ENCODE measurements at places on chromosomes 11 and 22. TPM values are rescaled to one million over a fixed set of nuclear protein-coding genes. Genes with fewer than 3 reads are reported as not detected.

The OVOL1 gene
- total RNA-seq = not detected

The TTC36 gene
- total RNA-seq = 0.86 TPM

DNA sequence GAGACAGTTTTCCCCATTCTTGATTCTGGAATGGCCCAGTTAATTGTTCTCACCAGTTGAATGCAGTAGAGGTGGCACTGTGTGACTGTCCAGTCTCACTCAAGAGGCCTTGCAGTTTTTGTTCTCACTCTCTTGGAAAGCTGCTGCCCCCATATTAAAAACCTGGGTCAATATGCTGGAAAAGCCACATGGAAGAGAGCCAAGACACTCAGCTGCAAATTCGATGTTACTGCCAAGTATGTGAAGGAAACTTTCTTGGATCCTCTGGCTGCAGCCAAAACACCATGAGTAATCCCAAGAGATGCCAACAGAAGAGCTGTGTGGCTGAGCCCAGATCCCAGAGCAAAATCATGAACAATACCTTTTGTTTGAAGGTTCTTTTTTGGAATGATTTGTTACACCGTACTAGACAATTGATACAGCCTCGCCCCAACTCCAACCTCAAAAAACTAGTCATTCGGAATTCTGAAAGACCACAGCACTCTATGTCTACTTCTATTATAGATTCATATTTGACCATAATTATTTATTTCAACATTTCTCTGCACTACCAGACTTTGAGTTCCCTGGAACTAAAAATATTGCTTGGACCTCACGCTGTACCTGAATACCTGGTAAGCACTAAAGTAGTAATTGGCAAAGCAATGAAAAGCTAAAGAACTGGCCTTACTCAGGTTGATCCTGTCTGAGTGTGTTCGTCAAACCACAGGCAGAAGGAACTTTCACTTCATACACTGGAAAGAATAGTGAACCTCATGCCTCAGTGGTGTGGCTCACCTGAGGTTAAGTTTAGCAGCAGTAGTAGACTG, 378.8 kb downstream of the ETS1 start:
- H3K4me3 ChIP-seq = peak overlapping the region; percentile 0
- peak overlapping the region; percentile 88 for H3K27ac ChIP-seq
- no peak for DNase-seq
- no peaks in the 10 kb centered on the region for H3K36me3 ChIP-seq
- H3K27me3 ChIP-seq = no peaks in the 10 kb centered on the region

DNA sequence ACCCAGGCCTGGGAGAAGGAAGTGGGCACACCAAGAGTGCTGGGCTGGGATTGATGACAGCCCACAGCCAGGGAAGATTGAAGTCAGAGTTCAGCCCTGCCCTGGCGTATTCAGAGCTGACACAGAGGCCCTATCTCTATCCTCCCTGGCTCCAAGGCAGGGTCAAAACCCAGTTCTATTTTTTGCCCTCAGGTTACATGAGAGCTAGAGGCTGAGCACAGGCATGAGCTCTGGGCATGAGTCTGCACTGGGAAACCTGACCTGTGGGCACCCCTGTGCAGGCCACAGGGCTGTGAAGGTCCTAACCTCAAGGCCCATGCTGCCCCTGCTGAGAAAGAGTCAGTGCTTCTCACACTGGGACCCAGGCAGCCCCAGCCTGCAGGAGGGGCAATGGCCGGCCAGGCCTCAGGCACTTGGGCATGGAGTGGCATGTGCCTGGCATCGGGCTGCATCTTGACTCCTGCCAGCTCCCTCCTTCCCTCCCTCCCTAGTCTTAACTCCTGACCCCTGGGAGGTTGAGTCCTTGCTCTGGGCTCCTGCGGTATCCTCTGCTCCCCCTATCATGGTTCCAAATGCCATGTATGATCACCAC, 5.4 kb downstream of the SLC35E4 start:
- H3K36me3 ChIP-seq = peaks cover 3% of the 10 kb centered on the region
- no peak for DNase-seq
- H3K4me3 ChIP-seq = no peak overlapping the region
- no peak overlapping the region for H3K27ac ChIP-seq

The MYBPC3 gene
- not detected for total RNA-seq

DNA sequence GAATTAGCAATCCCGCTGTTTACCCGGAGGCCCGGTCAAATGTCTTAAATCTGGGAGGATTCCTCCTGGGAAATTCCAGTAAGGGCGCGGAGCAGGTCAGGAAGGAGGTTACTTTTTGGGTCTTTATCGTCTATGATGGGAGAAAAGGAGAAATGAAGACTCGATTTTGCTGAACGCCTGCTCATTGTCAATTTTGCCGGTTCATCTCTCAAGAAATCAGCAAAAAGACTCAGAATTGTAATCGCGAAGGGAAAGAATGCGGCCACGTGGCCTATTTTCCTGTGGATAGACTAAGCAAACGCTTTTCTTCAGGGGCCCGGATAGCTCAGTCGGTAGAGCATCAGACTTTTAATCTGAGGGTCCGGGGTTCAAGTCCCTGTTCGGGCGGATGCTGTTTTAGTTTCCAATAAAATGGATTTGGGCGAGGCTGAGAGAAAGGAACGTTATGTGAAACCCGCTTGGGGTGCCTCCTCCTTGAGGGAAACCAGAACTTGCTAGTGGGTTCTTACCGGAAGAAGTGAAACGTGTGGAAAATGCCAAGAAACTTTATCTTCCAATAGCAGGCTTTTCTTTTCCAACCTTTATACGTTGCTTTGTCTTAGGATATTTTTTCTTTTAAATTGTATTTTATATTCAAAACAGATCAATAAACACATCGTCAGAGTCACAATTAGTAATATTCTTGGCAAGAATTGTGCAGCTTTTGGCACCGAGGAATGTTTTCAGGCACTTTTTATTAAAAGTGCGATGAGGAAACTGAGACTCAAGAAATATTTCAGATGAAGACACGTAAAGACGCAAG, 45.0 kb downstream of the OR4D9 start:
- peaks cover 30% of the 10 kb centered on the region for H3K4me1 ChIP-seq
- no peaks in the 10 kb centered on the region for H3K27me3 ChIP-seq
- H3K27ac ChIP-seq = peak overlapping the region; percentile 96
- H3K4me3 ChIP-seq = peak overlapping the region; percentile 87
- peak; percentile 88 for DNase-seq

- no peak overlapping the region for H3K4me3 ChIP-seq
- H3K27ac ChIP-seq = no peak overlapping the region
- no peaks in the 10 kb centered on the region for H3K36me3 ChIP-seq
- peaks cover 17% of the 10 kb centered on the region for H3K4me1 ChIP-seq
Observed at GRCh38 chr11:92979176-92979575, 9.7 kb downstream of the MTNR1B start.

- DNase-seq = peak; percentile 25
- no peak overlapping the region for H3K27ac ChIP-seq
- H3K36me3 ChIP-seq = no peaks in the 10 kb centered on the region
Observed at GRCh38 chr11:33389635-33390034, 132.5 kb downstream of the HIPK3 start.

- peaks cover 2% of the 10 kb centered on the region for H3K36me3 ChIP-seq
- no peak overlapping the region for H3K27ac ChIP-seq
- H3K27me3 ChIP-seq = no peaks in the 10 kb centered on the region
- H3K4me1 ChIP-seq = peaks cover 35% of the 10 kb centered on the region
- no peak overlapping the region for H3K4me3 ChIP-seq
Observed at GRCh38 chr11:86571273-86571948, 101.0 kb downstream of the ME3 start.

DNA sequence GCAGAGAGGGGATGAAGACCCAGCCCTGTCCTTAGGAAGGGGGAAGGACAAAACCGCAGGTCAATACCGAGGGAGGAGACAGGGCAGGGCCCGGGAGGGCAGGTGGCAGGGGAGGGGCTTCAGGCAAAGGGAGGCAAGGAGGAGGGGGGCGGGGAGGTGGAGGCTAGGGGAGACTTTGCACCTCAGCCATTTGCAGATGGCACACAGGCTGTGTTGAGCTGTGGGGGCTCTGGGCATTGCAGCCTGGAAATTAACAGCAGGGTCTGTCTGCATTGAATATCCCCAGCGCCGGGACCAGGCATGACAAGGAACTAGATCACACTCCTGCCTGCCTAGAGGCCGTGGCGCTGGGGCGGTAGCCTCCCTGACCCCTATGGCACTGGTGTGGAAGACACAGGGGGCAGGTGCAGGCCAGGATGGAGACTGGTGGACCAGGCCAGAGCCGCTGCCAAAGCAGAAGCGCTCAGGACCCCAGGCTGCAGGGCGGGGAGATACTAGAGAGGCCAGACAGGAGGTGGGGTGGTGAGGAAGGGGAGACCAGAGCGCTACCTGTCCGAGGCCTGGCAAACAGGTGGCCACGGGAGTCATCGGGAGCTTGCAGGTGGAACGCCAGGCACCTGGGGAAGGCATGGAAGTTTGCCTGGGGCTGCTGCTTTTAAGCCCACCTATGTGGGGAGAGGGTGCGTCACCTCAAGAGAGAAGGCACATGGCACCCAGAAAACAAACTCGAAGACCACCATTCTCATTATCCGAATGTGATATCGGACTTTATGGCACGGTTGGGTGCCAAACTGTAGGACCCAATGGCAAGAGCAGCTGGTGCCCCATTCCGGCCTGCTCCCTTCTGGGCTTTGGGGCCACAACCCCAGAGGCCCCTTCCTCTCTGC, 11.5 kb downstream of the CBX6 start:
- H3K27me3 ChIP-seq = peaks cover 31% of the 10 kb centered on the region
- DNase-seq = no peak
- peaks cover 6% of the 10 kb centered on the region for H3K4me1 ChIP-seq

GRCh38 chr11:73869332-73869949, 7.2 kb downstream of the COA4 start:
- DNase-seq = no peak
- H3K27ac ChIP-seq = no peak overlapping the region
- H3K27me3 ChIP-seq = no peaks in the 10 kb centered on the region
- peaks cover 17% of the 10 kb centered on the region for H3K36me3 ChIP-seq
- no peak overlapping the region for H3K4me3 ChIP-seq

The OR51B5 gene
- not detected for total RNA-seq

- H3K4me3 ChIP-seq = no peak overlapping the region
- no peaks in the 10 kb centered on the region for H3K27me3 ChIP-seq
- no peaks in the 10 kb centered on the region for H3K36me3 ChIP-seq
- H3K4me1 ChIP-seq = peaks cover 35% of the 10 kb centered on the region
- DNase-seq = no peak
Observed at GRCh38 chr11:112558691-112559090, 298.0 kb upstream of the PLET1 start.

GRCh38 chr11:75398906-75399305, 412 bp upstream of the RPS3 start:
- peaks cover 9% of the 10 kb centered on the region for H3K27me3 ChIP-seq
- DNase-seq = no peak
- peak overlapping the region; percentile 10 for H3K27ac ChIP-seq

The SYT7 gene
- 0.10 TPM for total RNA-seq

DNA sequence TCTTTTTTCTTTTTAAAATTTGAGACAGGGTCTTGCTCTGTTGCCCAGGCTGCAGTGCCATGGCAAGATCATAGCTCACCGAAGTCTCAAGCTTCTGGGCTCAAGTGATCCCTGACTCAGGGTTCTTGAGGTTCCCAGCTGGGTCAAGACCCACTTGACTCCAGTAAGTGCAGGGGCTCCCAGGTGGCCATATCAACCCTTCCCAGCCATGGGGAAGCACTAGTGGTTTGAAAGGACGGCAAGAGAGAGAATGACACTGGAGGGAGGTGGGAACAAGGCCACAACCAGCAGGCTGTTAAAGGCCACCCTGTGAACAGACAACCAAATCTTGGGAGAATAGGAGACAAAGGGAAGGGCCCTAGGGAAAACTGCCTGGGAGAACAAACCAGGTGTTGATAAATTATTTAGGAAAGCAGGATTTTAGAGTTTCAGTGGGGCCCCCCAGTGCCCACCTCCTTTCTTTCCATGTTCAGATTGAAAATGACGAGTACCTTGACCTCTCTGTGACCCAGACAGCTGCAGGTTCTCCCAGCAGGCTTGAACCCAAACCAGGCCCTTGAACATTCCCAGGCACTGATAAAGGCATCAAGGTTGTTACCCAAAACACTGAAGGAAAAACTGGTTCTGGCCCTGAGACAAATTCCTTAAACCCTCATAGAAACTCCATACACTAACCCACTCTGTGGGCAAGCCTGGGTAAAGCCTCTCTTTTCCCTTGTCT, 28.8 kb downstream of the KLHL22 start:
- no peaks in the 10 kb centered on the region for H3K27me3 ChIP-seq
- no peak for DNase-seq
- no peaks in the 10 kb centered on the region for H3K4me1 ChIP-seq
- peaks cover 31% of the 10 kb centered on the region for H3K36me3 ChIP-seq

DNA sequence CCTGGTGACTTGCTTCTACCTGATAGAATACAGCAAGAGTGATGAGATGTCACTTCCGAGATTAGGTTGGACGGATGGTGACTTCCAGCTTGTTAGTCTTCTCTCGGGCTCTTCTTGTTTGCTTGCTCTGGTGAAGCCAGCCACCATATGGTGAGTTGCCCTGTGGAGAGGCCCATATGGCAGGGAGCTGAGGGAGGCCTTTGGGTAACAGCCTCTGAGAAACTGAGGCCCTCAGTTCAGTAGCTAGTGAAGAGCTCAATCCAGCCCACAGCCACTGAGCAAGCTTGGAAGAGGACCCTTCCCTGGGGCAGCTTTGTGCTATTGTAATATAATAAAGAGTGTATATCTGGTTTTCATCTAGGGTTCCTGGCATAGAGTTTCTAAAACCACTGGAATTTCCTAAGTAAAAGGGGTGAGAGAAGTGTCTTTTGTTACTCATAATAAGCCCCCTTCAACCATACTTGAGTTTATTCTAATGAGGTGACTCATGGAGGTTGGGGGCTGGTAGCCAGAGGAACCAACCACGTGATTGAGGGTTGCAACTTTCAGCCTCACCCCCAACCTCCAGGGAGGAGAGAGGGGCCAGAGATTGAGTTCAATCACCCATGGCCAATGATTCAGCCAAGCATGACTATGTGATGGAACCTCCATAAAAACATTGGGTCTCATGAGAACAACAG, 8.0 kb upstream of the TPCN2 start:
- no peaks in the 10 kb centered on the region for H3K36me3 ChIP-seq
- no peak overlapping the region for H3K4me3 ChIP-seq
- DNase-seq = no peak
- H3K4me1 ChIP-seq = peaks cover 36% of the 10 kb centered on the region
- peak overlapping the region; percentile 60 for H3K27ac ChIP-seq
- no peaks in the 10 kb centered on the region for H3K27me3 ChIP-seq

DNA sequence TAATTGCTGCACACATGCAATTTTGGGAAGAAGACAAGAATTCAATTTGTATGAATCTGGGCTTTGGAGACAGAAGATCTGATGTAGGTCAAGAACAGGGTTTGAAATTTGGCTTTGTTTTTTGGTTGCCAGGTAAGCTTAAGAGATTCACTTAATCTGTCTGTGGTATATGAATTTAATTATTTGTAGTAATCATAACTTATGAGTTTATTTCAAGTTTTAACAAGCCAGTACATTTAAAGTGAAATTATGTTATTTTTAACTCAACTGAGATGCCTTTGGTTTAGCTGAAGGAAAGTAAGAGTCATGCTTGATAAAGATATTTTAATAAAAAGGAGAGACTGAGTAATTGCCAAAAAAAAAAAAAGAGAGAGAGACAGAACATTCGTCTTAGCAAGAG, 384.1 kb downstream of the LUZP2 start:
- DNase-seq = no peak
- H3K4me3 ChIP-seq = no peak overlapping the region
- H3K27me3 ChIP-seq = no peaks in the 10 kb centered on the region
- H3K4me1 ChIP-seq = no peaks in the 10 kb centered on the region

- H3K27me3 ChIP-seq = no peaks in the 10 kb centered on the region
- DNase-seq = no peak
- H3K36me3 ChIP-seq = peaks cover 7% of the 10 kb centered on the region
- H3K27ac ChIP-seq = peak overlapping the region; percentile 87
- peaks cover 17% of the 10 kb centered on the region for H3K4me1 ChIP-seq
- H3K4me3 ChIP-seq = peak overlapping the region; percentile 98
Observed at GRCh38 chr11:20388096-20389055, 860 bp downstream of the PRMT3 start.

Measured in osteocyte (in vitro differentiated cells).